Suppressor macrophage treated with lipopolysaccharide for 1 hour (primary cell): ENCODE measurements at places on chromosomes 1 and 21.

GRCh38 chr1:223836586-223836985 is 9.2 kb downstream of the TP53BP2 start:
- no peak for DNase-seq

GRCh38 chr21:36557316-36557715 is 77.4 kb upstream of the CLDN14 start:
- no peak for DNase-seq

- DNase-seq, result no peak
Measured at GRCh38 chr1:41277371-41277975, 35.4 kb upstream of the SCMH1 start.

DNA sequence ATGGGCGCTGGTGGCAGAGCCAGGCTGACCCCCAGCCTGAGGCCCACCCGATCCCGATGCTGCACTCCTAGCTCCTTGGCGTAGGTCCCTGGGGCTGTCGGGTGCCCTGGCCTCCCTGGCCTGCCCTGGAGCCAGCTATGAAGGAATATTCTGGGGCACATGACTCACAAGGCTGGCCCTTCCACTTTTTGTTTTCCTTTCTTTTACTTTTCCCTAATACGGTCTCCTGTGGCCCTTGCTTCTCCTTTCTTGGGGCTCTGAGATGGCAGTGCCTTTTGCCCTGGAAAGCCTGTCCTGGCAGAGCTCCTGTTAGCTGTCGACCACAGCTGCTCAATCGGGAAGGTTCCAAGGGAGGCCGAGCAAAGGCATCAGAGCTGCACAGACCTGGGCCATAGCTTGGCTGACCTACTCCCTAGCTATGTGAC is 22.1 kb downstream of the ARHGEF10L start:
- peak; percentile 84 for DNase-seq

- DNase-seq, result no peak
Measured at GRCh38 chr1:20678599-20678998, 17.4 kb upstream of the DDOST start.

- DNase-seq, result no peak
Measured at GRCh38 chr1:102954576-102954975, 153.7 kb downstream of the COL11A1 start.

GRCh38 chr1:167054531-167054930 is 35.6 kb downstream of the GPA33 start:
- no peak for DNase-seq

- DNase-seq, result no peak
Measured at GRCh38 chr1:5662744-5663126, 329.5 kb downstream of the NPHP4 start.

DNA sequence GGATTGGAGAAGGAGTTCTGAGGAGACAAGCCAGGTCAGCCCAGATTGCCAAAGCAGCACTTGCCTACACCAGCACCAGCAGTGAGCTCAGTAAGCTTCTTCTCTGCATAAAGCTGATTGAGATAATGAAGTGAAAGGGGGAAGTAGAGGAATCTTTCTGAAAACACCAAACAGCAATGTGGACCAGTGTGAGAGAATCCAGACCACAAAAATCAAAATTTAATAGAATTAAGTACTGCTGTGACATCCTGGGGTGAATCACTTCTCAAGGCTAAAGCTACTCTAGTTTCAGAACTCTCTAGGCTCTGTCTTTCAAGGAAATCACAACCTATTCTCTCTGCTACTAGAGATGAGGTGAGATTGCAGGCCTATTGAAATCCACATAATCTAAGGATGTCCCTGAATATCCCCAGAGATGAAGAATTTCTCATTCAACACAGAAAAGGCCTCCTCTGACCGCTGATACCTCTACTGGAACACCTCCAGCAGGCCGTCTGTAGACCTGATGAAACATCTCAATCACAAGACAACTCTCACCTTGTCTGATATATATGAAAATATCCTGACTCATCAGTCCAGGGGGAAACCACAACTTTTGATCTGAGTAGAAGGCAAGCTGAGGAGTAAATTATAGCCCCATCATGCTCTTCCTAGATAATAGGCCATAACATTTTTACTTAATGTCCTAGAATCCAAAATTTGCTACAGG is at the start of gene FCRL4:
TSS of gene FCRL4 (minus strand) at position 127 of the 709 bp plus-strand sequence. CDS start 141 bp downstream, outside the sequence.
- DNase-seq, result peak; percentile 7

- DNase-seq, result no peak
Measured at GRCh38 chr1:232438476-232438875, 191.5 kb downstream of the SIPA1L2 start.

- peak; percentile 83 for DNase-seq
Measured at GRCh38 chr1:203271018-203271743, 34.1 kb upstream of the BTG2 start.

DNA sequence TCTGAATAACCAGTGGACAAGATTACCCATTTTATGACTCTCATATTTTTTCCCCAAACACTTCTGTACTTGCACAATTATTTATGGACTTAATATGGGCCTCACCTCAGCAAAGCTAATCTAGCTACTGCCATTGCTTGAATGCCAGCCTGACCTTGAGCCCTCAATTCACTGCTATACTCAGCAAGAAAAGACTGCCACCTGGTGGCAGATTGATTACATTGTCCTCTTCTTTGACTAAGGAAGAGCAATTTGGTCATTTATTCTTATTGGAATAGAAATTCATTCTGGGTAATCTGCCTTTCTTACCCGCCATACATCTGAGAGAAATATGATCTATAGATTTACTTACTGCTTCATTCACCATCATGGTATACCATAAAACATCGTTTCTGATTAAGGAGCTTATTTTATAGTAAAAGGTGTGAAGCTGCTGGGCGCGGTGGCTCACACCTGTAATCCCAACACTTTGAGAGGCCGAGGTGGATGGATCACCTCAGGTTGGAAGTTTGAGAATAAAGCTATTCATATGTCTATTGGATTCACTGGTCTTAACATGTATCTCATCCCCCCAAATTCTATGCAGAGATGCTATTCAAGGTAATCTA is 32.9 kb upstream of the DIPK1A start:
- peak; percentile 96 for DNase-seq

DNA sequence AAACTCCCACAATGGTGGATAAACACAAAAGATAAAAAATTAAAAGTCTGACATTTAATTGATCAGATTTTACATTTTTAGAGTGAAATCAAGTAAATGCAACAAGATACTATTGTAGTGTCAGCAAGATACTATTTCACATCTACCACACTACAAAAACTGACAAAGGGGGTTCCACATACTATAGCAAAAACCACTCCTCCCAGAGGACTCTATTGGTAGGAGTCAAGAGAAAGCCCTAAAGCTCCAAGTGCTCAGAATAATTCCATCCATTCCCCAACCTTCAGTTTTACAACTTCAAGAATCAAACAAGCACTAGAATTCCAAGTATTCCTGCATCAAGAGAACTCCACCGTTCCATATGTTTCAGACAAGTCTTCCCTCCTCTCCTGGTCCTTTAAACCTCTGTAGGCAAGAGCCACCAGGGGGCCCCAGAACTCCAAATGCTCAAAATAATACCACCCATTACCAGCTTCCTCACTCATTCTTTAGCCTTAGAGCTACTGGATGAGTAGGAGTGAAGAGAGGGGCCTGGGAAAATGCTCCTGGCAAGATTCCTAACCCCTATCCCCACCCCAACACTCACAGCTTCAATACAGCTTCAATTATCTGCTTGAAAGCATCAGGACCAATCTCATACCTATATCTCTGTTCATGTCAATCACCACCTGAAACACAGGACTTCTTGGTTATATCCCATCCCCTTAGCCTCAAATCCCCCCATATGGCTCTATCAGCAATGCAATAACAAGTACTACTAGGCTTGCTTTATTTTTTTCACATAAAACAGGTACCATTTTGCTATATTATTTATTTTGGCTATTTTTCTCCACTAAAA is 9.9 kb downstream of the TOR1AIP2 start:
- peak; percentile 61 for DNase-seq

DNA sequence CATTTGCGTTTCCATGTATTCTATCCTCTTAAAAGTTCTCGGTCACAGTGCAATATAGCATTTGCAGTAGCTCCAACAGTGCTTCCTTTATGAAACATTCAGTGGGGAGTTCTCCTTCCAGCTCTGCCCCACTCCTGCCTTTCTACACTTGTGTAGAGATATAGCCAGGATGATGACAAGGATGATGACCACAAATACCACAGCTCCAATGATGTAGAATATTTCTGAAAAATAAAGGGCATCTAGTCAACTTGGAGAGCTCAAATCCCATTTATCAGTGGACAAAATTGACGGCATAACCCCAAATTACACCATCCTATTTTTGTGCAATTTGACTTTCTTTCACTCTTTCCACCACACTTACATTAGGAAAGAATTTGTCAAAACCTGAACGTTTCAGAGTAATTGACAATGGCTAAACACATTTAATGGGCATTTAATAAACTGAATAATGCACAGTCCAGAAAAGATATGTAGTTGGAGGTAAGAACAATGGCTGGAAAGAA is 11.1 kb downstream of the F3 start:
- DNase-seq, result no peak

- peak; percentile 88 for DNase-seq
Measured at GRCh38 chr1:84620720-84621313, 46.6 kb upstream of the CTBS start.

- no peak for DNase-seq
Measured at GRCh38 chr21:45882645-45883044, 98.9 kb upstream of the COL6A1 start.
